Cerebellum (tissue), 4 donors: ENCODE measurements at places on chromosomes 5 and 9. TPM values are rescaled to one million over a fixed set of nuclear protein-coding genes. Genes with fewer than 3 reads are reported as not detected.

Gene MYOZ3
- total RNA-seq = 1.8 TPM

DNA sequence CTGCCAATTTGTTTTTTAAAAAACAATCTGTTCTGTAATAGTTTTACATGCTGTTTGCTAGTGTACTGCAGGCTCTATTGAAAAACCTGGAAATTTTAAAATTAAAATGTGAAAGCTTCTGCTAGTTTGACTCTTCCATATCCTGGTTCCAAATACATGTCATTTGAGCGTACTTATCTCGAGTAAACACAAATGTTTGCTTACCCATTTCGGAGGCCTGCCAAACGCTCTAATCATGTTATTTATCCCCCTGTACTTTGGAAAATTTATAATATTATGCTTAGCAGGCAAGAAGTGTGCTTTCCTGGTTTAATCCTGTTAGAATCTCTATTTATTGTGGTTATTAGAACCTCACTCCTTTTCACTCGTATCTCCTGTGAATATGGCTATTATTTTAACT is 476.8 kb upstream of the CYLC2 start:
- no peak for DNase-seq

Gene BAAT
- not detected for total RNA-seq

DNA sequence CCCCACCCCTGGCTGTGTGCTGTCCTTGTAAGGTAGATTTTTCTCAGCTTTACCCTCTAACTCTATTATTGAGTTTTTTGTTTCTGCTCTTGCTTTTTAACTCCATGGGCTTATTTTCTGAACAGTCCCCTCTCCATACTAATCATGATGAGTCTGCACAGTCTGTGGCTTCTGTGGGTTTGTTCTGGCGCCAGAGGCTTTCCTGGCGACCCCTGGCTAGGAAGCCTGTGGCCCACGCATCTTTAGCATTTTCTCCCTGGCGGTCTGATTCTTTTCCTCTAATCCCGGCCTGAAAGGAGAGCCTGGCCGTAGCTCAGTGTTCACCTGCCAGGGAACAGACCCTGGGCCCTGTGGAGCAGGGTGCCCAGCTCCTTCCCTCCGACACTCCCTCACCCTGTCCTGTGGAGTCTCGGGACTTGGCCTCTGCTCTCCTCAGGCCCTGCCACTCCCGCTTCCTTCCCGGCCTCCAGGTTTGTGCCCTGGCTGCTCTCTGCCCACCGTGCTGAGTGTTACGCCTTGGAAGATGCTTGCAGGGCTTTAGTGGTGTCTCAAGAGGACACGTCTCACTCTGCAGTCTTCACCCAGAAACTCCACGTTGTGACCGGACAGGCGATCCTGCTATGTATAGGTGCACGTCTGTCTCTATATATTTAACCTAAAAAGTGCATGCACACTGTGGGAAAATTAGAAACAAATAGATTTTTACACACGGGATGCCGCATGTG is 31.7 kb upstream of the LRRC14B start:
- no peak for DNase-seq

DNA sequence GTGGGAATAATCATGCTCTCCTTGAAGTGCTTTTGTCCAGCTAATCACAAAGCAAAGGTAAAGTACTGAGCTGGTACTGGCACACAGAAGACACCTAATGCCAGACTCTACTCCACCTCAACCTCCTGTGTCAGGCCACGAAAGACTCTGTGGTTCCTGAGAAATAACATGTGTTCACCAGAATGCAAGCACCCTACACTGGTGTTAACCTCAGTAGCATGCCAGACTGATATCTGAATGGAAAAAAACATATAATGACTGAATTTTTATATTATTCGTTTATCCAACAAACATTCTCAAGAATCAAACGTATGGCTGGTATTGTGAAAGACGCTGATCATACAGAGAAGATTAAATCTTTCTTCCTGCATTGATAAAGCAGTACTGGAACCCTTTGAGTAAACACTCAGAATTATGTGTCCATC is 97.1 kb upstream of the IFNE start:
- no peak for DNase-seq

Gene LHX3
- total RNA-seq = not detected

DNA sequence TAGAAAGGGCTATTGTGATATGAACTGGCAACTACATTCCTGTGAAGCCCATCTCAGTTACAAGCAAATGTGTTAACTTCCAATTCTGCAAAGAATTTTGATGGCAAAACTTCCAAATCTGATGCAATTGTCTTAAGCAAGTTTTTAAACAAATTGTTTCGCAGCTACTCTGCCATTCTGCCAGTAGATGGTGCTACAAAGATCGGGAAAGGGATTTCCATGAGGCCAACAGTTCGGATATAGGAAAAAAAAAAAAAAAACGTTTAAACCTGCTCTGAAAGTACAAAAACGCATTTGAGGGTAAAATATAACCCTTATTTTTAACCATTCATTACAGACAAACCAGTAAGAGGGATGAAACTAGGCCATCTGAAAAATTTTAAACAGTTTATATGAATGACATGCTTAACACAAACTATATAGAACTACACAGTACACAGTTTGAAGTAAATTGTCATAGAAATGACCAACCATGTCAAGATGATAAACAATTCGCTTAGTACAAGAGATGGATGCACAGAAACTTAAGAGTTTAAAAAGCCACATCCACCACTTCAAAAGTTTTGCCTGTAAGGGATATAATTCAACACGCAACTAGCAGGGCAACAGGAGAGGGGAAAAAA is 2.2 kb downstream of the HNRNPA0 start:
- DNase-seq = peak; percentile 48

Gene LRSAM1
- total RNA-seq = 22.0 TPM

DNA sequence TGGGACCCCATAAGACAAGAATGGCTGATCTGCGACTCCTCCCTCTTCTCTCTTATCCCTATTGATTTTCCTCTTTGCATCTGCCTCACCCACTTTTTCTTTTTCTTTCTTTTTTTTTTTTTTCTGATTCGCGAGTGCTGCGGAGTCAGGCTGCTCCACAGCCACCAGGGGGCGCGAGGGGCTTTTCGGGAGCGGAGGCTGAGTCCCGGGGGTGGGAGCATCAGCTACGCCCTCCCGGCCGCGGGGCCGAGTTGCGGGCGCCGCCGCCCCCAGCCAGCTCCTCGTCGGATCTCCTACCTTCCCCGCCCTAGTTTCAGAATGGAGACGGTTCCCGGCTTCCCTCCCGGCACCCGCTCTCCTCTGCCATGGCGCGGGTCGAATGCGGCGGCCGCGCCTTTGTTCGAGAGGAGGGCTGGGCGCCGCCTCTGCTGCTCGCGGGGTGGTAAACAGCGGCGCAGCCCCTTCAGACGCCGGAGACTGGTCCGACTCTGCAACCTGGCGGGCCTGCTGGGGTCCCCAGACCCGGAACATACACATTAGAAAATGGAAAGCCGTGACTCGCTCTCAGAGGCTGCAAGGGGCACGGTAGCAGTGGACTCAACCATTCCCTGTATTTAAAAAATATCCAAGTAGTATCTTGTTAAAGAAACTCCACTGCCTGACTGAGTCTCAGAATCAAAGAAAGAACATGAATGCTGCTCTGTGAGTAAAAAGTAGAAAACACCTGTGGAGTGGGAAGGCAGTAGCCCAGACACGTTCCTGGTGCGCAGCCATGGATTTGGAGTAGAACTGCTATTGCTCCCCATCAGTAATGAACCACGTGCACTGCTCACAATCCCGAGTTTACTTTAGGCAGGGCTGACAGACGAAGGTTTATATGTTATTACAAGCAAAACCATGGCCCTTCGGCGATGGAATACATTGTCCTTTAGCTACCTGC is 55.7 kb downstream of the DPYSL3 start:
- DNase-seq = peak; percentile 69

Gene IFNA7
- total RNA-seq = not detected

GRCh38 chr5:135481387-135481786 is 29.2 kb upstream of the TIFAB start:
- no peak for DNase-seq

DNA sequence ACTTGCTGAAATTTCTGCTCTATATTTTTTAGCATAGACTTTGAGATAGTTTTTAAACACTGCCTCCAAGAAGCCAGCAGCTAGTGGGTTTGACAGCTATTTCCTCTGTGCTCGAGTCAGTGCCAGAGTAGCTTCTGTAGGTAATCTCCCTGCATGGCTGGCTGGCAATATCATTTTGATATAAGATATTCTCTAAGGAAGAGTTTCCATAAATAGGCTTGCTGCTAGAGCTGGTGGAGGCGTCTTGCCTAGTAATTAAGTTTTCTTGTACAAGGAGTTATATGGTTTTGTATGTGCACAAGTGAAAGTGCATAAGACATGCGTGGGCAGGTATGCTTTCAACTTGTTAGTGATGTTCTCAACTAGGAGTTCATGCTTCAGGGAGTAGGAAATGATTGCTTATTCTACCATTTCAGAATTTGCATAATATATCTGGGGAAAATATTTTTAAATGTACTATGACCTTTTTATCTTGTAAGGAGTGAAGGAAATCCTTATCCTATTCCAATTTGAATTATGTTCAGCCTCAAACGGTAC is 74.1 kb upstream of the CCL21 start:
- DNase-seq = no peak

GRCh38 chr5:160174780-160175437 is 54.4 kb upstream of the FABP6 start:
- DNase-seq = no peak

DNA sequence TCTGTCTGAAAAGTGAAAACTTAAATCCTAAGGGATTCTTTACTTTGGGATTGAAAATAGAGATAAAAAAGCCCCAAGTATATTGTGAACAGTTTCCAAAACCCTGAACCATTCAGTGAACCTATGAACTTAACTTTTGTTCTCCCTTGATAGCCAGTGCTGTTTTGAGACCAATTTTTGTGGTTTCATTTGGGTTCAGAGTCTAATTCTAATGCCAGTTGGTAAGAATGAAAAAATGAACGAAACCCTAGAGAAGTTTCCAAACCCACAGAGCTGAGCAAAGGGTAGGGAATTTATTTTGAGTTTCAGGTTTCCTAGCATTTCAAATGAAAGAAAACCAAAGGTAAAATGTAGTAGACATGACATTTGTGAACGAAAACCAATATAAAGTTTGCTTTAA is 1366.8 kb downstream of the EFNA5 start:
- DNase-seq = no peak

Gene PDGFRB
- total RNA-seq = 37.9 TPM

Gene GPR150
- not detected for total RNA-seq

GRCh38 chr5:126461838-126462237 is 38.6 kb downstream of the GRAMD2B start:
- no peak for DNase-seq

- DNase-seq = no peak
Observed at GRCh38 chr5:61416010-61416409, 84.0 kb downstream of the ZSWIM6 start.

DNA sequence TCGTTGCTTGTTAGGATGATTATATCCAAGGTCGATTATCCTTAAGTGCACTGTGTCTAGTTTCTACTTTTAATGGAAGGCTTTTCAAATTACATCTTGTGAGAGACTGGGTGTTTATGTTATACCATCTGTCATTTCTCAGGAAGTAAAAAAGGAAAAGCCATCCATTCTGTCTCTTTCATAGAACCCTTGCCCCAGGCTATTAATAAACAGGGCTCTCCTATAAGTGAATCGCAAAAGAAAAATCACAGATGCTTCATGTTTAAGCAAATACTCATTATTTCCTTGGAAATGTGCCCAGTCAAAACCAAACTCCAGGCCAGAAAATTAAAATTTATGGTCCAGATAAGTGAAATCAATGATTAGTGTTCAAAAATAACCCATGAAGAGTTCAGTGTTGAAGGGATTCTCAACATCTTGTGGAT is 58.1 kb downstream of the STARD4 start:
- DNase-seq = peak; percentile 8
